ENCODE measurements at places on chromosomes 11 and 22.
A peak's percentile ranks its signal among the peaks of the same experiment; 100 is the strongest.

DNA sequence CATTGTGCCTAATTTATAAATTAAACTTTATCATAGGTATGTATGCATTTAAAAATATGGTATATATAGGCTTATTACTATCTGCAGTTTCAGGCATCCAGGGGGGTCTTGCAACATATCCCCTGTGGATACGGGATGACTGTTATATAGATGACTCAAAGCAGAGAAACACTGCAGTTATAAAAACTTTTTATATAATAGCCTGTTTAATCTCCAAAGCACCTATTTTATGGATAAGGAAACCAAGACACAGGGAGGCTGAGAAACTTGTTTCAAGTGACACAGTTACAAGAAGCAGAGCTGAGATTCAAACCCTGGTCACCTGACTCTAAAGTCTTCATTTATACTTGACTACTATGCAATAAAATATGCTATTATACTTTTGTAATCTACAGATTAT is 897.7 kb downstream of the KCNA4 start:
- no peak for DNase-seq

- no peak for DNase-seq
Observed at GRCh38 chr11:129412494-129412893, 36.8 kb downstream of the BARX2 start.

- peak; percentile 45 for DNase-seq
Observed at GRCh38 chr11:70699294-70700221, 301.2 kb downstream of the CTTN start.

GRCh38 chr22:37752189-37753087 is 55.3 kb upstream of the GCAT start:
- no peak for DNase-seq

All from RPMI8226 (cell line).